Neural crest cell (in vitro differentiated cells): ENCODE measurements at places on chromosomes 2 and 18. TPM values are rescaled to one million over a fixed set of nuclear protein-coding genes. Genes with fewer than 3 reads are reported as not detected.

DNA sequence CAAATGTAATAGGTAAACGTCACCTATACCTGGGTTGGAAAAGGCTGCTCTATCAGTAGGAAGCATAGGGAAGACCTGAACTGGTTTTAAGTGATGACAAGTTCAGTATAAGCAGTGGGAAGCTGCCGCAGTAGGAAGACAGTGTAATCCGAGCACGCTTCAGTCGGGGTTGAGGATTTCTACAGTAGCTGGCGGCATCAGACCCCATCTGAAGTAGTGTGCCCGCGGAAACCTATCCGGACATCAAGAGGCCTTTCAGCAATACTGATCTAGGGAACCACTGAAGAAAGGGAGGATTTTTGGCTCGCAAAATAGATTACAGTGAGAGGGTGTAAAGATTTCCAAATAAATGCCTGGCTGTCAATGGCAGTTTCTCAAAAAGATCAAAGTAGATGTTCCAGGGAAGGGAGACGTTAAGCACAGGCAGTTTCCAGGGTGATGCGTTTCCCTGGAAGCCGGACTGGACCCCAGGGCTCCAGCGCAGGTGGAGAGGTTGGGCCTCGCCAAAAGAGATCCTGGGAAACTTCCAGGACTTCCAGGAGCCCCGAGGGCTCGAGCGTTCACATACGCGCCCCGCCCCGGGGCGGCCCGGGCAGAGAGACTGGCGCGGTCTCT, 5.3 kb downstream of the LOXL3 start:
- no peak for DNase-seq

Gene MALT1
- 17.4 and 17.6 TPM in 2 replicates for total RNA-seq

Gene PLEK
- total RNA-seq, result not detected in 2 replicates

GRCh38 chr2:44553456-44553855, 191.7 kb downstream of the CAMKMT start:
- no peak for DNase-seq

- no peak for DNase-seq
Observed at GRCh38 chr2:68741238-68741637, 6.6 kb downstream of the ARHGAP25 start.

- DNase-seq, result no peak
Observed at GRCh38 chr2:237452861-237453260, 34.2 kb upstream of the MLPH start.
